Upper lobe of left lung (tissue), 6 donors: ENCODE measurements at places on chromosomes 1 and 21. TPM values are rescaled to one million over a fixed set of nuclear protein-coding genes. Genes with fewer than 3 reads are reported as not detected.

The ACTA1 gene
- total RNA-seq, result not detected

The RCSD1 gene
- 16.3 TPM for total RNA-seq

The ZNF648 gene
- total RNA-seq, result 0.15 TPM

The KDF1 gene
- 11.5 TPM for total RNA-seq

The DCST1 gene
- not detected for total RNA-seq
